Gastrocnemius medialis (tissue), 4 donors: ENCODE measurements at places on chromosomes 7 and 10. TPM values are rescaled to one million over a fixed set of nuclear protein-coding genes. Genes with fewer than 3 reads are reported as not detected.

GRCh38 chr10:62037890-62038608 lies 136.6 kb downstream of the ARID5B start:
- H3K27me3 ChIP-seq = no peaks in the 10 kb centered on the region
- DNase-seq = no peak
- H3K36me3 ChIP-seq = no peaks in the 10 kb centered on the region
- no peak overlapping the region for H3K27ac ChIP-seq
- peaks cover 21% of the 10 kb centered on the region for H3K4me1 ChIP-seq
- H3K4me3 ChIP-seq = peak overlapping the region; percentile 4

GRCh38 chr7:37356911-37357636 lies 91.6 kb downstream of the ELMO1 start:
- no peaks in the 10 kb centered on the region for H3K27me3 ChIP-seq
- no peak overlapping the region for H3K4me3 ChIP-seq
- peak overlapping the region; percentile 74 for H3K27ac ChIP-seq
- no peaks in the 10 kb centered on the region for H3K36me3 ChIP-seq

DNA sequence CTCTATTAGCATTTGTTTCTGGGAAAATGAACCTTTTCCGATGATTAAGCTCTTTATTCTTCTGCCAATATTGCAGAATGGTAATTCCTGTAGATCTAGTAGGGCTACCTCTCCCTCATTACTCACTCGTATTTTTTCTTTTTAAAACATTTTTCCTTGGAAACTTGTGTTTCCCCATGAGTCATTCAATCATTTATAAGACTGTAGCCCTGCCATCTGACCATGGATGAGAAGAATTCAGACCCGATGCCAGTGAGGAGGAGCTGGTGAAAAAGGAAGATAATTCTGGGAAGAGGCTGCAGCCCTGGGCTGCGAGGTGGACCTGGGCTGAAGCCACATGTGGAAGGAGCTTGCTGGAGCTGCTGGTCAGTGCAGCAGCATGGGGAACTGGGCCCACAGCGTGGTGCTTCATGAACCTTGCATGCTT lies 242.8 kb downstream of the KLF6 start:
- no peak for DNase-seq
- H3K4me3 ChIP-seq = no peak overlapping the region
- H3K36me3 ChIP-seq = no peaks in the 10 kb centered on the region
- H3K27me3 ChIP-seq = no peaks in the 10 kb centered on the region
- H3K4me1 ChIP-seq = no peaks in the 10 kb centered on the region

DNA sequence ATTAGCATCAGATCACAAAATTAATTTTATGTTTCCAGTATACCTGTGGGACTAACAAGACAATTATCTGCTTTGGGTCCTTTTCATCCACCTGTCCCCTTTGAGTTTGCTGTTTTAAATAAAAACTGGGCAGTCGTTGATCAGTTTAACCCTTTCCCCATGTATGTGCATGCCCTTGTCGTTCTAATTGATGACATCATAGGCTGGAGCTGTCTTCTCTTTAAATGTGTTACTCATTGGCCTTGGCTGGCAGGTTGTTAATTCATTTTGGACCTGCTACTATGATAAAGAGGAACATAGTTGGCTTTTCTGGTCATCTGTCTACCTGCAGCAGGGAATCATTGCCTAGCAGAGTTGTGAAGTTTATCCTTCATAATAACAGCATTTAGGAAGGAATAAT lies 53.8 kb downstream of the TASOR2 start:
- H3K27me3 ChIP-seq = no peaks in the 10 kb centered on the region
- no peak for DNase-seq
- H3K27ac ChIP-seq = no peak overlapping the region
- H3K36me3 ChIP-seq = no peaks in the 10 kb centered on the region

GRCh38 chr7:117673367-117673766 lies 193.5 kb downstream of the CFTR start:
- H3K4me1 ChIP-seq = no peaks in the 10 kb centered on the region
- H3K36me3 ChIP-seq = no peaks in the 10 kb centered on the region
- no peak overlapping the region for H3K27ac ChIP-seq

DNA sequence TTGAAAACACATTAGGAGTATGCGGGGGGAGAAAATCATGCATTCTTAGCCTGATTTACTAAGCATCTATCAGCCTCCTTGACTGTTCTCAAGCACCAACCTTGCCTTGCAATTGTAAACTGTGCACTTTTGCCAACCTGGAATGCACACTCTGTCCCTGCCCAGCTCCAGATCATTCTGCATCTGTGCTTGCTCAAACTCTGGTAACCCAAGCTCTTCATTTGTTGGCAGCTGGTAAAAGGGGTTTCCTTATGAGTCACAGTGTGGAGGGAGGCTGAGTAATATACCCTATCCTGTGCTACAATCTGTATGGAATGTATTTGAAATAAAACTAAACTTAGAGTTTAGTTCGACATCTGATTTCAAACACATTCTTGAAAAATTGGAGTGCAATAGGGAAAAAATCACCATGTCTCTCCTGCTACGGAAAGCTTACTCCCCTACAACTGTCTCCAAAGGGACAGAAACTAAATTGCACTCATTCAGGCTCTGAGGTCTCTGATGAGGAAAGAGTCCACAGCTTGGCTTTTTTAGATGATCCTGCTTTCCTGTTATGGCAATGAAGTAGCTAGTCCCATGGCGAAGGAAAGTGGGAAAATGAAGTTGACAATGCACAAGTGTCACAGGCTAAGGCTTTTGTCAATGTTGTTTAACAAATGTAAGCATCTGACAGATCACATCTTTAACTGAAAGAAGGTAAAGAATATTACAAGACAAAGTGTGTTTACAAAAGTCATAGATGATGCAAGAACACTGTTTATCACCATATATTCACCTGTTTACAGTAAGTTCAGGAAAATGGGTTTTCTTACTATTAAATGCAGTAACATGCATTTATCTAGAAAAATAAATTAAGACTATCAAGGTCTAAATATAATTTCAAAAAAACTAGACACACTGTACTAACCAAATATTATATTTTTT lies 61.9 kb downstream of the TES start:
- DNase-seq = peak; percentile 83
- no peaks in the 10 kb centered on the region for H3K36me3 ChIP-seq
- H3K27me3 ChIP-seq = no peaks in the 10 kb centered on the region
- H3K27ac ChIP-seq = peak overlapping the region; percentile 85

RPEL1 gene
- total RNA-seq = not detected

DNA sequence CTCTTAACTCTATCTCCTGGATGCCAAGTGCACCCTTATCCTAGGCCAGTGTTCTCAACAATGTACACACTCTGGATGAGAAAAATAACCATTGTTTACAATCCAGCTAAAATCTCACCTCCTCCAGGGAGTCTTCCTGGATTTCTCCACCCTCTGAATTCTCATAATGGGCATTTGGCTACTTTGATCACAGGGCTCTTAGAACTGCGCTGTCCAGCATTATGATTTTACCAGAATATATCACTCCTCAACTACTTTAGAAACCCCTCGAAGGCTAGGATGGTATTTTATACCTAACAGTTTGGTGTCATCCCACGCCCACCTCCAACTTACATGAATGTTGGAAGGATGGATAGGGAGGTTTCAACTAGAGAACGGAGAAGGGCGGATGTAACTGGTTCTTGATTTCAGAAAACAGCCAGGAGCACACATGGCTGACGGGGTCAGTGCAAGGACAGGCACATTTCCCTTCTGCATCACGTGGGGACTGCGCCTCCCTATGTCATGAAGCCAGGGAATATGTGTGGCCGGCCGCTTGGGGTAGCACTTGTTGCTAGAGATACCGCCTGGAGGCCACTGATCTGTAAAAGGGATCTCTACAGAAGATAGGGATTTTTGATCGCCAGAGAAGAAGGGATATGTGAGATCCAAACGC lies 1.2 kb upstream of the ATP6V0E2 start:
- peak; percentile 84 for DNase-seq
- H3K27ac ChIP-seq = peak overlapping the region; percentile 86
- H3K27me3 ChIP-seq = no peaks in the 10 kb centered on the region

DNA sequence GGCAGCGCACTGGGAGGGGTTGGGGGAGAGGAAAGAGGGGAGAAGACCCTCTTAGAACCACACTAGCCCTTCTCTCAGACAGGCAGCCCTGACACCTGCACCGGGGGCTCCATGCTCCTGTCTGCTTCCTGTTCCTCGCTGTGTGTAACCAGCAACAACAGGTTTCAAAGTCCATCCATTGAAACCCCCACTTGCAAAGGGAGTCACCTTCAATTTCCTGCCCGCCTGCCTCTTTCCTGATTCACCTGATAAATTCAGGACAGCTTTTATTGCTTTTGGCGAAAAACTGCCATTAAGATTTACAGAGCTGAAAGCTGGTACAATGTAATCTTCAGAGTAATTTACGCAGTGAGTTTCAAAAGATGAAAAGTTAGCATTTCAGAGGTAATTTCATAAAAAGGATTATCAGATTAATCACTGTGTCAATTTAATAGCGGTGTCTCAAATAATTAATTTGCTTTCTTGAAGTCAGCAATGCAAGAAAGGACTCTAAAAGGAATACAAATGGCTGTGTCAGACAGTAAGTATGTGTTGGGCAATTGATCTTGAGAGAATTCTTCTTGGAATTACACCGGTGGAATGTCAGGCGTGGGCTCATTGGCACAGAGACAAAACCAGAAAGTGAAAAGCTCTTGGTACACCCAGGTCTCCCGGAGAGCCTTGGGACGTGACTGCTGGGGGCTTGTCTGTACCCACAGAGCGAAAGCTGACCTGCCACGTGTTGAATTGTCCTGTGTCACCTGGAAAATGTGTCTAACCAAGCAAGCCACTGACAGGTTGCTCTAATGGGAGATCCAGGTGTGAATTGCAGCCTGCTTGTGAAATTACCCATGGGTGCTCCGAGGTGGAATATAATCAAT lies 60.7 kb downstream of the TMEM209 start:
- H3K4me1 ChIP-seq = no peaks in the 10 kb centered on the region
- no peaks in the 10 kb centered on the region for H3K36me3 ChIP-seq
- no peaks in the 10 kb centered on the region for H3K27me3 ChIP-seq
- H3K27ac ChIP-seq = no peak overlapping the region

ZNF239 gene
- 3.3 TPM for total RNA-seq

SFRP5 gene
- total RNA-seq = not detected

IGFBP3 gene
- total RNA-seq = 91.2 TPM

DNA sequence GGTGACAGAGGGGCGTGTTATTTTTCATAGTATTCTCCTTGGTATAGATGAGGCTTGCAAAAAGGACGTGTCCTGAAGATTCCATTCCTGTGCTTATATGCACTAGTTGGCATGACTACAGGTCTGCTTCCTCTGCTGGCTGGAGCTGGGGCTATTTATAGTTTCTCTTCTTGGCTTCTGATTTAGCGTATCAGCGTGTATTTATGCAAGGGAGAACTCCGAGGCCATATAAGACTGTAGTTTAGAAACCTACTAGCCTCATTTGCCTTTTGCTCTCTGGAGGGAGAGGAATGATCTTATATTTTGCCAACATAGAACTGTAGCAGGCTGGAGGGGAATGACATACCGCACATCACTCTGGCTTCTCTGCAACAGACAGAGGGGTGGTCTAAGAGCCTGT lies 39.7 kb downstream of the CACNB2 start:
- no peak overlapping the region for H3K27ac ChIP-seq
- H3K27me3 ChIP-seq = no peaks in the 10 kb centered on the region
- no peak for DNase-seq
- no peaks in the 10 kb centered on the region for H3K36me3 ChIP-seq
- H3K4me1 ChIP-seq = peaks cover 15% of the 10 kb centered on the region

GJD4 gene
- total RNA-seq = not detected

GRCh38 chr7:126213876-126214275 lies 1038.9 kb downstream of the GRM8 start:
- no peak overlapping the region for H3K27ac ChIP-seq
- no peak for DNase-seq
- no peaks in the 10 kb centered on the region for H3K4me1 ChIP-seq

DNA sequence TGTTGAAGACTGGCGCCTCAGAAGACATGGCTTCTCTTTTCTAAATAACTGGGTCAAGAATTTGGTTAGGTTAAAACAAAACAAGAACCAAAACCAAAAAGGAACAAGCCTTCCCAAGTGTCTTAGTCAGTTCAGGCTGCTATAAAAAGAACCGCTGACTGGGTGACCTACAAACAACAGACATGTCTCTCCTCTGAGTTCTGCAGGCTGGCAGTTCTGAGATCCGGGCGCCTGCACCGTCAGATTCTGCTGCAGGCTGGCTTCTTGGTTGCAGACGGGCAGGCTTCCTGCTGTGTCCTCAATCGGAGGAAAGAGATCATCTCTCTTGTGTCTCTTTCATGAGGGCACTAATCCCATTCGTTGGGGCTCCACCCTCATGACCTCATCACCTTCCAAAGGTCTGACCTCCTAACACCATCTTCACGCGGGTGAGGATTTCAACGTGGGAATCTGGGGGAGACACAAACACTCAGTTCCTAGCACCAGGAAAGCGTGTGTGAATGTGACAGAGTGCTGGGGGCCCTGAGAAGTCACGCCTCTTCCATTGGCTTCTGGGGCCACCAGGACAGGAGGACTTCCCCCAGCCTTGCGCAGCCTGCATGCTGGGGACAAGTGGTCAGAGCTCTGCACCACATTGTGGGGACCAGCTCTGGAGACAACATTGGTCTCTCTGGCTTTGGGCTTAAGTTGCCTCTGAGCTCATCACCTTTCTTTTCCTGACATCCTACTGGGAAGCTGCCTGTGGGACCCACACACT lies 63.1 kb downstream of the ASB13 start:
- no peak overlapping the region for H3K27ac ChIP-seq
- no peaks in the 10 kb centered on the region for H3K36me3 ChIP-seq
- peaks cover 9% of the 10 kb centered on the region for H3K4me1 ChIP-seq
- no peak overlapping the region for H3K4me3 ChIP-seq
- DNase-seq = no peak
- no peaks in the 10 kb centered on the region for H3K27me3 ChIP-seq

DNA sequence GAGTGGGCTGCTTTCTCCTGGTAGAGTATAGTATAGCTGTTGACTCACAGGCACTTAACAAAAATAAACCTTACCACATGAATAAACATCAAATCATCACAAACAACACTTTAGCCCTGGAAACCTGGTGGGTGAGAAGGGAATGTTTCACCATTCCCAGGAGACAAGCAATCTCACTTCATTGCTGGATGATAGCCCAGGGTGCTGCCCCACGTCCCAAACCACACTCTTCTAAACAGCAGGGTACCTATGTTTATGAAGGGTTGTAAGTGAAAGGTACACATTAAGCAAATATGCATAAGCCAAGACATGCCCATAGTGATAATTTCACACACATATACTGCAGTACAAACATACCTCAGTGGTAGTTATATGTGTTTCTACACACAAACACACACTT lies 276.2 kb downstream of the FGFR2 start:
- no peak for DNase-seq
- H3K4me3 ChIP-seq = no peak overlapping the region
- H3K27me3 ChIP-seq = no peaks in the 10 kb centered on the region
- no peaks in the 10 kb centered on the region for H3K4me1 ChIP-seq
- H3K27ac ChIP-seq = no peak overlapping the region

DNA sequence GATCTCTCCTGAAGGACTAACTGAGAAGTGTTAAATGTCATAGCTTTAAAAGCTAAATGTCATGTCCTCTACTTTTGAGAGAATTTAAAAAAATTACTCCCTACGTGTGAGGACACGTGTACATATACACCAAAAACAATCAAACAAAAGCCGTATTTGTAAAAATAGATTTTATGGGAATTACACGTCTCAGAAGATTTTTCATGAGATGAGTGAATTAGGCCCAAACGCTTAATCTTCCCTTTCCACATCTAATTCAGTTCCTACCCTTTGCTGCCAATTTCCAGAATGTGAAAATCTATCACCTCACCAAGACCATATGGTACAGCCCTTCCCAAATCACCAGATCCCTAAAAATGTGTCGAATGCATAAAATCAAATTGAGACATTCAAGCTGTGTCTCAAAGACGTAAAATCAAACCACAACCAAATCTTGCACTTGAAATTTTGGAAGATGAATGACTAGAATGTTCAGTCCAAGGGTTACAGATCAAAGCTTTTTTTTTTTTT lies 1.0 kb upstream of the CTTNBP2 start:
- no peaks in the 10 kb centered on the region for H3K4me1 ChIP-seq
- DNase-seq = no peak
- peaks cover 27% of the 10 kb centered on the region for H3K27me3 ChIP-seq
- no peaks in the 10 kb centered on the region for H3K36me3 ChIP-seq
- H3K4me3 ChIP-seq = peak overlapping the region; percentile 60
